ENCODE measurements at places on chromosomes 3 and 15.

- no peak for DNase-seq
Observed at GRCh38 chr15:69098771-69099170, 61.7 kb upstream of the GLCE start.

GRCh38 chr3:145716519-145716918 lies 444.5 kb downstream of the PLOD2 start:
- no peak for DNase-seq

DNA sequence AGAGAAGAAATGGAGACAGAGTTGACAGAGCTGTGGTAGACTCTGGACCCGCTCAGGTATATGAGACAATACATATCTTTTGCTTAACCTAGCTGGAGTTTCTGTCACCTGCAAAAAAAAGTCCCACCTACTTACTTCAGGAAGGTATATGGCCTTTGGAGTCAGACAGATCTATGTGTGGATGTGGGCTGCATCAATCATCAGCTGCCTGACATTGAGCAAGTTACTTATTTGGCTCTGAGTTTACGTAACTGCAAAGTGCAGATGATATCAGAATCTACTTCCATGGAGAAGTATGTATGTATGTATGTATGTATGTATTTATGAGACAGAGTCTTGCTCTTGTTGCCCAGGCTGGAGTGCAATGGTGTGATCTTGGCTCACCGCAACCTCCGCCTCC lies 124.3 kb downstream of the MYLK start:
- DNase-seq, result no peak

DNA sequence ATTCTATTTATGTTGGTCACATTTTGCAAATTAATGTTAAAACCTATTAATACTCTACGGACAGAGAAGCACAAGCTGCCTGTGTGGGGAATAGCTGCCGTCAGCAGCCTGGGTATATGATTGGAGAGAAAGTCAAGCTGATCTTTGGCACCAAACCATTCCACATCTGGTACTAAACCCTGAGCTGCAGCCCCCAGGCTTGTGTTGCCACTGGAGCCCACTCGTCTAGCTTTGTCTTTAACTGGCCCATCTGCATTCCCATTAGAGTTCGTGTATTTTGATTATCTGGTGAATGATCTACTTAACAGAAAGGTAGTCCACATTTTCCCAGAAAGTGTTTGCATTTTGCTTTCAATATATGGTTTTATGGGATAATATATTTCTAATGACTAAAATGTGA lies 5.4 kb downstream of the NDUFB4 start:
- DNase-seq, result no peak

DNA sequence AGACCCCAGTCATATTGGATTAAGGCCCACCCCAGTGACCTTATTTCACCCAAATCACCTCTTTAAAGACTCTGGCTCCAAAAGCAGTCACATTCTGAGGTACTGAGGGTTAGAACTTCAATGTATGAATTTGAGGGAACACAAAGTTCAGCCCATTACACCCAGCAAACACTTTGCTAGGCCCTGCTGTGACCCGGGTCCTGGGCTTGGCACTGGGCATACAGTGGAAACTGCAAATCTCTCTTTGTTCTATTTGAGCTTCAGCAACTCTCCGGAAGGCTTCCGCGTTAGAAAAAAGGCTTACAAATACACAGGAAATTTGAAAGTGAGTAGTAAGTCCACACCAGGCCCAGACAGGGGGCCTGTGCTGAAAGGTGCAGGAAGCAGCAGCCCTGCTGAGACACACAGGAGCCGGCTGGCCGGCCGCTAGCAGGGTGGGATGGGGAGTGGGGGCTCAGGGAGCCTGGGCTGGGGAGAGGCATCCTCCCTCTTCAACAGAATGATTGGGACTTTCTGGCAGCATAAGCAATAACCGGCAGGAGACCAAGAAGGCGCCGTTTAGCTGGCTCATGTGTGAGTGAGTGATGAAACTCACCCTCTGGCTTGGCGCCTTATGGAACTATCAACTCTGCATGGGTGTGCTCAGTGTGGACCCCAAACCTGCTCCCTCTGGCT lies 13.0 kb downstream of the LIPC start:
- no peak for DNase-seq

- no peak for DNase-seq
Observed at GRCh38 chr3:111769992-111770352, 89.1 kb upstream of the PHLDB2 start.

- DNase-seq, result no peak
Observed at GRCh38 chr15:56794165-56794552, 60.9 kb upstream of the ZNF280D start.

GRCh38 chr15:28963711-28964081 lies 77.9 kb downstream of the APBA2 start:
- no peak for DNase-seq

GRCh38 chr3:182258538-182259177 lies 534.6 kb upstream of the ATP11B start:
- no peak for DNase-seq

GRCh38 chr15:64429448-64429847 lies 30.9 kb upstream of the ZNF609 start:
- DNase-seq, result no peak

DNA sequence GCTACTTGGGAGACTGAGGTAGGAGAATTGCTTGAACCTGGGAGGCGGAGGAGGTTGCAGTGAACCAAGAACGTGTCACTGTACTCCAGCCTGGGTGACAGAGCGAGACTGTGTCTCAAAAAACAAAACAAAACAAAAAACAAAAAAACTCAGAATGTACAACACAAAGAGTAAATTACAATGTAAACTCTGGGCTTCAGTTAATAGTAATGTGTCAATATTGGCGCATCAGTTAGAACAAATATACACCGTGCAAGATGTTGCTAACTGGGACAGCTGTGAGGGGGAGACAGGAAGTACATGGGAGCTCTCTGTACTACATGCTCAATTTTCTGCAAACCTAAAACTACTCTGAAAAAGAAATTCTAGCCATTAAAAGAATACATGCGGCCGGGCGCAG lies 23.5 kb upstream of the TRPM1 start:
- no peak for DNase-seq

- no peak for DNase-seq
Observed at GRCh38 chr15:31544361-31544760, 217.7 kb downstream of the KLF13 start.

- no peak for DNase-seq
Observed at GRCh38 chr3:96466441-96466840, 348.0 kb upstream of the EPHA6 start.

GRCh38 chr3:129266651-129267050 lies 12.0 kb upstream of the HMCES start:
- DNase-seq, result no peak

DNA sequence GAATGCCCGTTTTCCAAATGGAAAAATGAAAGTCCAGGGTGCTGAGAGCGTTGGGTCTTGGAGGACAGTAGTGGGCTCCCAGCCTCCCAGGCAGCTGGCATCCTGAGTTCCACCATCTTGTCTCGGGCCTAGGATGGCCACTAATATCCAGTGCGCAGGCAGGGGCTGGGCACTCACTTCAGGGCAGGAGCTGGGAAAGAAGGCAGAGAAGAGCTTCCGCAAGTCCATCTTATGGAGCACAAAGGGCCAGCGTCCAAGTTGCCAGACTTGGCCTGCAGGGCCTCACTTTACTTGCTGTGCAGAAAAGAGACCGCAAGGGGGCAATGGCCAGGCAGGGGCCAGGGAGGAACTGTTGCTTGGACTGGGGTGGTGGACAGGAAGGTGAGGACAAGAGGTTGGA lies 46.1 kb downstream of the IQSEC1 start:
- DNase-seq, result no peak

- no peak for DNase-seq
Observed at GRCh38 chr15:70698836-70699390, 64.4 kb downstream of the UACA start.

GRCh38 chr3:112568642-112569041 lies 6.8 kb downstream of the SLC35A5 start:
- no peak for DNase-seq

- no peak for DNase-seq
Observed at GRCh38 chr3:11480663-11481298, 162.9 kb downstream of the VGLL4 start.

- no peak for DNase-seq
Observed at GRCh38 chr15:85831415-85832113, 36.8 kb upstream of the KLHL25 start.

DNA sequence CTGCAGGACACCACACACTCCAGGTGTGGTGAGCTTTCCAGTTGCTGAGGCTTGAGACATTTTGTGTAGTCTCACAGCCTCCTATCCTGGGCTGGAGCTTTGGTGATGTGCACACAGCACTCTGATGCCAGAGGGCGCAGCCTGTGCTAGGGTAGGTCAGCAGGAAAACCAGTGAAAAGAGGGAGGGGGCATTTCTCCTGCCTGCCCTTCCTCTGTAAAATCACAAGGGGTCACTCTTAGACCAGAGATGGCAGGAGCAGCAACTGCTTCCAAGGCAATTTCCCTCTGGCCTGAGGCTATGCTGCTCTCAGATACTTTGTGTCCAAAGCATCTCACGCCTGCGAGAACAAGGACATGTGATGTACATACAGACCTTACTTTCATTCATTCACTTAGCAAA lies 16.5 kb upstream of the MUSTN1 start:
- no peak for DNase-seq

DNA sequence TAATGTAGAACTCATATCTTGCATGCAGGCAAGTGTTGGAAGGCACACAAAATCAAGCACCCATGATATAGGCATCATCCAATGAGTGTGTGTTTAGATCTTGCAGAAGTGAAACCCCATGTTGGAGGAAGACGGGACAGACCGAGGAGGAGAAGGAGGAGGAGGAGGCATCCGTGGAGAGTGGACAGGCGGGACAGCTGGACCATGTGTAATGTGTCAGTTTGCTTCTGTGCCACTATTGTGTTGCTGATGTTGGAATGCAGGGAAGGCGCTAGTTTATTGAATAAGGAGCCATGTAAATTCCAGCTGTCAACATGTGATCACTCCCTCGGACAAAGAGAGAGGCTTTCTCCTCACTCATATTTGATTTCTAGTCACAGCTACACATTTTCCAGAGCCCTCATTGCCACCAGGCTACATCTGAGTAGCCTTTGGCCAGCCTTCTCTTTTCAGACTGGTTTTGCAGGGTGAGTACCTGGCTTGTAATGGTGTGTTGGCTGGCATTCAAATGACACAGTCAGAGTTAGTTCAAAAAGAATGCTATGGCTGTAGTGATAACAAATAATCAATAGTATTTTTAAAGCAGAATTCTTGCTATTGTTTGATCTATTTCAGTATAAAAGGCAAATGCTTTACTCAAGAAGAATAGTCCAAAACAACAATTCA lies 1037.6 kb upstream of the NR2F2 start:
- DNase-seq, result no peak

- DNase-seq, result no peak
Observed at GRCh38 chr3:55297245-55297644, 189.9 kb downstream of the WNT5A start.

- no peak for DNase-seq
Observed at GRCh38 chr3:32222950-32223349, 15.5 kb upstream of the CMTM8 start.

DNA sequence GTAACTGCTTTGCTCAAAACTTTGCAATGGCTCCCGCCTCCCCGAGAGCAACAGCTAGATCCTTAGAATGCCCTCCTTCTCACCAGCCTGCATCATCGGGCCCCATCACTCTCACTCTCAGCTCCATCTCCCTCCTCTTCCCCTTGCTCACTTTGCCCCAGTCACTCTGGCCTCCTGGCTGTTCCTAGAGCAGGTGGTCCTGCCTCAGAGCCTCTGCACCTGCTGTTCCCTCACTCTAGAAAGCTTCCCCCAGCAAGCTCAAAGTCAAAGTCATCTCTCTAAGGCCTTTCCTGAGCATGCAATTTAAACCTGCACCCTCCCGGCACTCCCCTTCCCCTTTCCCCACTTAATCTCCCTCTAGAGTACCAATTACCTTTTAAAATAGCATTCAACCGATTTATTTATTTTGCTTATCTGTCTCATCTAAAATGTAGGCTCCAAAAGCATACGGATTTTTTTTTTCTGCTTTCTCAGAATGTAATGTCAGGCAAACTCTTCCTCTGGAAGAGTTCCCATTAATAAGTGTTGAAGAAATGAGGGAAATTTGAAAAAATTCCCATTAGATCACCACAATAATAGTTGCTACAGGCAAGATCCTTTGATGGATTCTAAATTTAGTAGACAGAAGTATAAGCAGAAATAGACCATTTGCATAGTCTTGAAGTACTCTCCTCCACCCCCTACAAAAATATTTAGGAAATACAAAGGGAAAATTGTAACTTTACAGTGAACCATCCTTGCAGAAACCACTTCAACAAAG lies 15.9 kb upstream of the HES1 start:
- no peak for DNase-seq

GRCh38 chr3:41933154-41933676 lies 28.7 kb downstream of the ULK4 start:
- no peak for DNase-seq

- DNase-seq, result no peak
Observed at GRCh38 chr3:13016083-13016720, 57.0 kb downstream of the IQSEC1 start.

GRCh38 chr3:150681057-150681456 lies 22.7 kb downstream of the ERICH6 start:
- DNase-seq, result no peak

- DNase-seq, result no peak
Observed at GRCh38 chr3:53140847-53141845, 10.9 kb upstream of the RFT1 start.

GRCh38 chr3:174413062-174413912 lies 445.8 kb upstream of the NAALADL2 start:
- no peak for DNase-seq

GRCh38 chr3:33074217-33075067 lies 22.5 kb downstream of the GLB1 start:
- no peak for DNase-seq

DNA sequence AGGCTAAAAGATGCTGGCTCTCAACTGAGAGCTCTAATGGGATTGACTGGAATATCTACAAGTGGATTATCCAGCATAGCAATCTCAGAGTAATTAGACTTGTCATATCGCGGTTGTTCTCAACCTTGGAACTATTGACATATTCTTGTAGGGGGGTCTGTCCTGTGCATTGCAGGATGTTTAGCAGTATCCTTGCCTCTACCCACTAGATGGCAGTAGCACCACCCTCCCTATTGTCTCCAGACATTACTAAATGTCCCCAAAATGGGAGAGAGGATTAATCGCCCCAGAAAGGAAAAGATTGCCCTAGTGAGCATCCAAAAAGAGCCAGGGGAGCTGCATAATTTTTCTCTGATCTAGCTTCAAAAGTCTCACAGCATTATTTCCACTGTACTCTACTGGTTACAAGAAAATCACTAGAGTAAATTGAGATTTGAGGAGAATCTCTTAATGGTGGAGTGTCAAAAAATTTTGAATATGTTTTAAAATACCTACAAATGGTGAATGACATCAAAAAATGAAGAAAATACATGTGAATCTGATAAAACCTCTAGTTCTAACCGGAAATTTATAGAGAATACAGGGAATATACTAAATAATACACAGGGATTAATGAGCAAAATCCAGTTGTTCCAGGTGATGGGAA lies 388.2 kb upstream of the AGTR1 start:
- DNase-seq, result no peak
